Panc1 (cell line): ENCODE measurements at places on chromosomes 16 and 17. TPM values are rescaled to one million over a fixed set of nuclear protein-coding genes. Genes with fewer than 3 reads are reported as not detected.

GRCh38 chr17:52158450-52159042 lies at the start of gene CA10:
TSS of gene CA10 (minus strand) at chr17:52158714.
- H3K4me3 ChIP-seq: no peak within 1 kb of the TSS
- H3K4me1 ChIP-seq: no peaks in the 10 kb centered on the region
- H3K27ac ChIP-seq: no peak within 1 kb of the TSS
- no peaks in the 10 kb centered on the region for H3K27me3 ChIP-seq
- DNase-seq: no peak

DNA sequence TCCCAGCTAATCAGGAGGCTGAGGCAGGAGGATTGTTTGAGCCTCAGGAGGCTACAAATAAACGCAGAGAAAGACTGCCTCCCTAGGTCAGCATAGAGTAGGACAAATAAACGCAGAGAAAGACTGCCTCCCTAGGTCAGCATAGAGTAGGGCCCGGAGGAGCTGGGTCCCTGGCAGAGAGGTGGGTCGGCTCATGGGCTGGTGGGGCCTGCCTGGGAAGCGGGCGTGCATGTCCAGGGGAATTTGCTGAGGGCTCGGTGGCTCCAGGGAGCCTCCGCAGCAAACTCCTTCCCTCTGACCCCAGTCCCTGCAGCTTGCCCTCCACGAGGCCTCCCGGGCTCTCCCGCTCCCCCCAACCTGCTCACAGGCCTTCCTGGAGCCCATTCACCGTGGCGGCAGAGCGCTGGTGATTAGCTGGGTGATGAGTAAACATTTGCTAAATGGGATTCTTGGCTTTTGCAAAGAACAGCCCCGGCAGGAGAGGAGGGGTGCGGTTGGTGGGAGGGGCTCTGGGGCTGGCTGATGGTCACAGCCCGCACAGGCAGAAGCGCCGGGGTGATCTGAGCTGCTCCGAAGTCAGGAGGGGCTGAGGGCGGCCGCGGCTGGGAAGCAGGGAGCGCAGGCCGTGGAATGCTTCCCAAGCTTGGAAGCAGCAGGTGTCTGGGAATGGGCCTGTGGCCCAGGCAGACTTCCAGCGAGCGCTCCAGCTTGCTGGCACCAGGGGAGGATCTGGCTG lies 93.1 kb downstream of the RTN4RL1 start:
- no peak for DNase-seq
- no peak overlapping the region for H3K27ac ChIP-seq
- no peak overlapping the region for H3K4me3 ChIP-seq
- no peaks in the 10 kb centered on the region for H3K36me3 ChIP-seq

The OR1F1 gene
- total RNA-seq: 0.26 TPM

The EFNB3 gene
- 2.5 TPM for total RNA-seq

DNA sequence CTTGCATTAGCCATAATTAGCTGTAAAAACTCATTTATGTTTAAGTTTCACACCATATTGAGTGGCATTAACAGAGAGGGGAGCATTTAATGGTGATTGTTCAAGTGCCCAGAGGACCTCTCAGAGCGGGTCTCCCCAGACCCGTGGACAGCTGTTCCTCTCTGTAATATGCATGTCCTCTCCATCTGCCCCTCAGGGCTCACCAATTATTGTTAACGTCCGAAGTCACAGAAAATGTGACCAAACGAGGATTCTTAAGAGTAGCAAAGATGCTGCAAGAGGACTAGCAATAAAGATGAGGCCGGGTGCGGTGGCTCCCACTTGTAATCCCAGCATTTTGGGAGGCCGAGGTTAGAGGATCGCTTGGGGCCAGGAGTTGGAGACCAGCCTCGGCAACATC lies 130.2 kb downstream of the CPPED1 start:
- H3K4me3 ChIP-seq: no peak overlapping the region
- no peaks in the 10 kb centered on the region for H3K4me1 ChIP-seq
- no peak overlapping the region for H3K27ac ChIP-seq
- no peaks in the 10 kb centered on the region for H3K27me3 ChIP-seq
- H3K36me3 ChIP-seq: no peaks in the 10 kb centered on the region
- DNase-seq: no peak

DNA sequence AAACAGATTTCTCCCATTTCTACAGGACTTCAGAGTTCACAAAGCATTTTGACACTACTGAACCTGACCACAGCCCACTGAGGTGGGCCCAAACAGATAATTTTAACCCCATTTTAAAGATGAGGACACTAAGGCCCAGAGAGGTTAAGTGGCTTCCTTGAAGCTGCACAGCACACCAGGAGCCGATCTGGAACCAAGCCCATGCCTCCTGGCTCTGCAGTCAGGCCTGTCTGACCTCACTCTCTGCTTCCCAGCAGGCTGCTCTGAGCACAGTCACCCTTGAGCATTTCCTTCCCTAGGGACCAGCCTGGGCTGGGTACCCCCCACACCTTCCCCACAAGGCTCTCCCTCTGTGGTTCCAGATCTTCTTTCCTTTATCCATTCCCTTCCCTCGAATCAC lies 252.2 kb downstream of the ENGASE start:
- no peaks in the 10 kb centered on the region for H3K36me3 ChIP-seq
- H3K27me3 ChIP-seq: peaks cover 59% of the 10 kb centered on the region
- H3K4me1 ChIP-seq: no peaks in the 10 kb centered on the region
- no peak overlapping the region for H3K4me3 ChIP-seq
- H3K27ac ChIP-seq: no peak overlapping the region
- no peak for DNase-seq
